SK-N-SH (cell line): ENCODE measurements at places on chromosomes 5 and 9. TPM values are rescaled to one million over a fixed set of nuclear protein-coding genes. Genes with fewer than 3 reads are reported as not detected.

DNA sequence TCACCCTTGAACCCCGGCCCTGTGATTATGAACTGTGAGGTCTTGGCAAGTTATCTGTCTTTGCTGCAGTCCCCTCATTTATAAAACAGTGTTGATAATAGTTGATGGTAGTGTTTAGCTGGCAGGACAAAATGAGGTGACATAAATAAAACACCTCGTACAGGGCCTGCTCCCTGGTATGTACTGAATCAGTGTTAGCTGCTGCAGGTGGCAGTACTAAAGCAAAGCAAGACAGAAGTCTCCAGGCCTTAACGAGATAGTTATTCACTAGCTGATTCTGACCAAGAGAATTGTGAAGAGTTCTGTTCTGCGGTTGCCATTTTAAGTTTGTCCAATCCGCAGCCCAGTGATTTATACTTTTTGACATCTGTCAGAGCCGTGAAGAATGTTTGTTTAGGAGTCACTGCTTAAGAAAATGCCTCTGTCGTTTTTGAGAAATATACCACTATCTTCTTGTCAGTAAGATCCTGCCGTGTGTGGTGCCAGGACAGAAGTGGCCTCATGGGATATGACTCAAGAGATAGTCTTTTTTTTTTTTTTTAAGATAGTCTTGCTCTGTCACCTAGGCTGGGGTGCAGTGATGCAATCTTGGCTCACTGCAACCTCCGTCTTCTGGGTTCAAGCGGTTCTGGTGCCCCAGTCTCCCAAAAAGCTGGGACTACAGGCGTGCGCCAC lies 75.9 kb downstream of the KDM4C start:
- DNase-seq, result no peak

GRCh38 chr5:66898241-66898995 lies 298.2 kb downstream of the CD180 start:
- DNase-seq, result no peak

DNA sequence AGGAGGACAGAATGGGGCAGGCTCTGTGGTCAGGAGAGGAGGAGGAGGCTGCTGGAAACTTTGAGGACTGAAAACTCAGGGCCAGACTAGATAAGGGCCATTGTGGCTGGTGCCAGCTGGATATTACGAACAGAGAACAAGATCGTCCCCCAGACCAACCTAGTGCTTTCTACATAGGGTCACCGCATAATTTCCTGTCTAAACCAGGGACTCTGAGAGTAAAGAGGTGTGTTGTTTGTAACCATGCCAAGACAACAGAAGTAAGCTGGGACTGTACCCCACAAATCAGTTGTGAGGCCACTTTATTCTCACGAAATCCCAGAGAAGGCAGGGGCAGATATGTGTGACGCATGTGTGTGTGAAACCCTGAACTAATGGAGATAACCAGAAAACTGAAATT lies 20.3 kb upstream of the GFPT2 start:
- no peak for DNase-seq

SLC36A3 gene
- not detected in 2 replicates for polyA plus RNA-seq
